ENCODE measurements at places on chromosomes 12 and 14. TPM values are rescaled to one million over a fixed set of nuclear protein-coding genes. Genes with fewer than 3 reads are reported as not detected.

The GLIPR1L2 gene
- 0.68 TPM for total RNA-seq

GRCh38 chr12:74732826-74733225 lies 195.2 kb downstream of the ATXN7L3B start:
- H3K4me3 ChIP-seq: no peak overlapping the region
- H3K27ac ChIP-seq: no peak overlapping the region
- no peaks in the 10 kb centered on the region for H3K27me3 ChIP-seq
- H3K36me3 ChIP-seq: no peaks in the 10 kb centered on the region

The CDK2 gene
- 22.2 TPM for total RNA-seq

The ARMH4 gene
- total RNA-seq: 2.1 TPM

Measured in lower lobe of right lung (tissue), 2 donors.